ENCODE measurements at places on chromosomes 4 and X. TPM values are rescaled to one million over a fixed set of nuclear protein-coding genes. Genes with fewer than 3 reads are reported as not detected.

GRCh38 chrX:38804682-38805431, 3.6 kb downstream of the MID1IP1 start:
- DNase-seq = no peak

DNA sequence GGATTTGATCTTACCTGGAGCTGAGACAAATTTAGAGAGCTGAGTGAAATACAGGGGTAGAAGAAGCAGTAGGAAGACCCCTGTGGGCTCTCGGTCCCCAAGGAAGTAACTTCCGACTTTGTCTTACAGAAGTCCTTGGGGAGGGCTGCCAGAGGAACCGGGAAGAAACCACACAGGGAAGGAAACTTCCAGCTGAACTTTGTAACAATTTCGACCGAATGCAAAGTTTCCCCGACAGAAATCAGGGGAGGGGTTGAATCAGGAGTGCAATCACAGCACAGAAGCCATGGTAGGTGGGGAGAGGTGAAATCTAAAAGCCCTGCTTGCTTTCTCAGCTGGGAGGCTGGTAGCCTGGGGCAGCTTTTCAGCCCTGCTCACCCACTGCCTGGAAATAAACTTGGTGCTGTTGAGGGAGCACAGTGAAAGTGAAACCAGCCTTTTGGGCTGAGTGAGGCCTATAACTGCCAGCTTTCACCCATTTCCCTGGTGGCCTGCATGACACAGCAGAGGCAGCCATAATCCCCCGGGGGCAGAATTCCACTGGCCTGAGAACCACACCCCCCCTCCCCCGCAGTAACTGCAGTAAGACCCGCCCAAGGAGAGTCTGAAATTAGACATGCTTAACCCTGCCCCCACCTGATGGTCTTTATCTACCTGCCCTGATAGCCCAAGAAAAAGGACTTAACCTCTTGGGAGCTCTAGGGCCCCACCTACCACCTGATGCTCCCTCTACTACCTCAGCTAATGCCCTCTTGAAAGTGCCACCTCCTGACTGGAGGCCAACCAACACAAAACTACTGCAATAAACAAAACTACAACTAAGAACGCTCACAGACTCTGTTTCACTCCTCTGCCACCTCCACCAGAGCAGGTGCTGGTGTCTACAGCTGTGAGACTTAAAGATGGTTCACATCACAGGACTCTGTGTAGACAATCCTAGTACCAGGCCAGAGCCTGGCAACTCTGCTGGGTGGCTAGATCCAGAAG, 248.2 kb downstream of the PARM1 start:
- peak; percentile 2 for DNase-seq

DNA sequence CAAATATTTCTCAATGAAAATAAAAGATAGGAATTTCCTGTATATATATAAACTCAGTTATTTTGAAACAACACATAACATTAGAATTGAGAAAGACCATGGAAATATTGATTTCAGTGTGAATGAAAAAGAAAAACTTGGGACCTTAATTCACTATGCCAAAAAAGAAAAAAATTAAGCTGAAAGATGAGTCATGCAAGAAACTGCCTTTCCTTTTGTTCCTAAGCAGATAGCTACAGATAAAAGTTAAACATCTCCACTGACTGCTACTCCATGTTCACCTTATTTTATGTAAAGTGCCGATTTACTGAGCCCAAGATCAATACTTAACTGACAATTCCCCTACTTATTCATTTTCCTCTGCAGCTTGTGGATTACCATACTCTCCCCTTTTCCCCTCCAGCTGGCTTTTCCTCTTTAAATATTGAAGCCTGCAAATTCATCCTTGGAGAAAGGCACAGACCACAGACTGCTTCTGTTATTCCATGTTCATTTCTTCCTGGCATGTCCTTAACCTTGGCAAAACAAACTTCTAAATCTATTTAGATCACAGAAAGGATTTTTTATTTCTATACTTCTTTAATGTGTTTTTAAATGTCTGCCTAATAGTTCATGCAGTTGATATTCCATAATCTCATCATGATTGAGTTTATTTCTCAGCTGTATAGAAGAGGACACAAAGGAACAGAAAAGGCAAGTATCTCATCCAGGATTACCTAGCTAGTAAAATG, 40.5 kb upstream of the YTHDC1 start:
- no peak for DNase-seq

Gene CXCL10
- 0.35 TPM for total RNA-seq

GRCh38 chr4:90095000-90095399, 32.2 kb upstream of the CCSER1 start:
- DNase-seq = peak; percentile 32

All from renal cortical epithelial cell (primary cell).